ENCODE measurements at places on chromosomes 2 and 18.

DNA sequence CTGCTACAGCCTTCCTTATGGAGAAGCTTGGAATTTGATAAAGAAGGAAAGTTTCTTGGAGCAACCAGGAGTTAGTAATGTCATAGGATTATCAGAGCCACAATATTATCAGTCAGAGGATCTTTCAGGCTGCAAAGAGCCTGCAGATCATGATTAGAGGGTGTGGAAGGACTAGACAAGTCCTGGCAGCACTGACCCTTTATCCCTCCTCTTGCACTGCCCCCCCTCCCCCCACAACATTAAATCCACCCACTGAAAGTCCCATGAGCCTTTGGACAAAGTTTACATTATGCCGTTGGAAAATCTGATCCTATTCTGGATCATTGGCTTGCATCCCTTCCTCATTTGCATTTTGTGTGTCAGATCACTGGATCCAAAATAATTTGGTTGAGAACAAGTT is 18.7 kb upstream of the IMPA2 start:
- no peak for DNase-seq

- no peak for DNase-seq
These were observed 190.7 kb upstream of the RBBP8 start for GRCh38 chr18:22742409-22742808.

GRCh38 chr18:79789091-79789891 is 8.4 kb upstream of the KCNG2 start:
- DNase-seq = no peak

DNA sequence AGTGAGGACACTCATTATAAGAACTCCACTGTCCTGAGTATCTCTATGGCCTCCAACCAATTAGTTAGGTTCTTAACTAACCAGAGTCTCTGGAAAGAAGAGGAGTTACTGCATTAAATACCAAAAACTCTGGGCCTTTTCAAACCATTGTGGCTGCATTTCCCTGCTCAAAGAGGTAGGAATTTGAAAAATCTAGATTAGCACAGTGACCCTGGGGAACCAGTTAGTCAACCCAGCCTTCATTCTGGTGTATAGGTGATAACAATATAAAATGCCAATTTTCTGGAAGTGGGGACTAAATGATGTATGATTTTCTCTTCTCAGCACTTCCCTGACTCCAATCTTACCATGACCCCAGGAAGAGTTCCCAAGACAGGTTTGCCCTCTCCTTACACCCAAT is 287.8 kb upstream of the SETBP1 start:
- no peak for DNase-seq

GRCh38 chr2:126307740-126308139 is 348.2 kb upstream of the GYPC start:
- no peak for DNase-seq

GRCh38 chr2:152432206-152432653 is 97.3 kb downstream of the FMNL2 start:
- DNase-seq = no peak

- DNase-seq = no peak
These were observed 41.6 kb downstream of the GPR155 start for GRCh38 chr2:174445248-174445647.

DNA sequence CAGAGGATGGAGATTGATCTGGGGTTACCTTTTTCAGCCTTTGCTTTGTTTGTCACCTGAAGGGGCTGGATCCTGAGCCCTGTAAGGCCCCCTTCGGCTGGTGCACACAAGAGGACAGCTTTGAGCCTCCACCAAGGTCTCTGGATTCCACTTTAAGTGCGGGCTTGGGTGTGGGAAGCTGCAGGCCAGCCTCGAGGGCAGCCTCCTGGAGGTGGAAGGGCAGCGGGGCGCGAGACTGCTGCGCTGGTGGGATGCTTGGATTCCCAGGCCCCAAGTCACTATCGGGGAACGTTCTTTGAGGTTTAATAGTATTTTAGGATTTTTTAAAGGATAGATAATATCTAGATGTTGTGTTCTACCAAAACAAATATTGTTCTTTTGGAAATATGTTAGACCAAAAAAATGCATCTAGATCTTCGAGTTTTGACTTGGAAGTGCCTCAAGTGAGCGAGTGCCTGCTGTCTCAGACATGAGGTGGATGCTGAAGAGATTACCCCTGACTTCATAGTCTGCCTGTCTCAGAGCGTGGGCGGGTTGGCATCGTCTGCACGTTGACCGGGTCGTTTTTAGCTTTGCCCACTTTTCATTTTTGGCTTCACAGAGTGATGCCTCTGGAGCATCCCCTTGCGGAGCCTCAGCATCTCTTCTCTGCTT is 113.8 kb downstream of the AGAP1 start:
- DNase-seq = no peak

Measured in activated T-helper 1 cell treated with Interleukin-2 at 50 U/mL for 16 hours (primary cell).